ENCODE measurements at places on chromosomes 5 and 9. TPM values are rescaled to one million over a fixed set of nuclear protein-coding genes. Genes with fewer than 3 reads are reported as not detected.

Gene MSX2
- polyA plus RNA-seq: 1.0 TPM

Gene MVB12B
- 6.4 TPM for polyA plus RNA-seq

Gene AHRR
- 0.93 TPM for polyA plus RNA-seq

Gene SCGB3A2
- polyA plus RNA-seq: not detected

Gene NCBP1
- polyA plus RNA-seq: 6.7 TPM

Gene UBE2QL1
- 2.3 TPM for polyA plus RNA-seq

Gene FAM78A
- 0.85 TPM for polyA plus RNA-seq

Gene GABRA6
- not detected for polyA plus RNA-seq

Gene SPINK6
- not detected for polyA plus RNA-seq

Gene SPINK5
- 0.75 TPM for polyA plus RNA-seq

Gene PCDHGA10
- polyA plus RNA-seq: 0.15 TPM

Gene CDH9
- polyA plus RNA-seq: not detected

Gene LCN10
- polyA plus RNA-seq: 18.4 TPM

Gene HMMR
- 0.15 TPM for polyA plus RNA-seq

Gene GRXCR2
- not detected for polyA plus RNA-seq

Gene POU5F2
- 0.06 TPM for polyA plus RNA-seq

Gene PCDHGA4
- polyA plus RNA-seq: not detected

Gene GPR21
- polyA plus RNA-seq: not detected

Gene SLC34A1
- polyA plus RNA-seq: not detected

Gene CCDC192
- 0.10 TPM for polyA plus RNA-seq

Gene NUTM2G
- not detected for polyA plus RNA-seq

Gene ENHO
- polyA plus RNA-seq: 63.8 TPM

Gene SV2C
- polyA plus RNA-seq: 0.13 TPM

Gene CD274
- polyA plus RNA-seq: 0.62 TPM

Gene PCDH1
- 20.9 TPM for polyA plus RNA-seq

Gene LHX3
- polyA plus RNA-seq: not detected

Data from stomach (tissue), 19 donors.